CD4-positive, CD25-positive, alpha-beta regulatory T cell (primary cell): ENCODE measurements at places on chromosomes 5 and 9. TPM values are rescaled to one million over a fixed set of nuclear protein-coding genes. Genes with fewer than 3 reads are reported as not detected.

Gene NIPSNAP3A
- total RNA-seq = 8.8 TPM

Gene PCDHA5
- total RNA-seq = not detected

GRCh38 chr9:134369416-134370212, 43.4 kb downstream of the RXRA start:
- DNase-seq = no peak

Gene SNCB
- total RNA-seq = not detected

Gene C1QTNF2
- not detected for total RNA-seq

- DNase-seq = no peak
Observed at GRCh38 chr9:113879318-113879717, 3.2 kb downstream of the ZNF618 start.

- DNase-seq = no peak
Observed at GRCh38 chr9:136665704-136666371, 3.1 kb downstream of the EGFL7 start.

DNA sequence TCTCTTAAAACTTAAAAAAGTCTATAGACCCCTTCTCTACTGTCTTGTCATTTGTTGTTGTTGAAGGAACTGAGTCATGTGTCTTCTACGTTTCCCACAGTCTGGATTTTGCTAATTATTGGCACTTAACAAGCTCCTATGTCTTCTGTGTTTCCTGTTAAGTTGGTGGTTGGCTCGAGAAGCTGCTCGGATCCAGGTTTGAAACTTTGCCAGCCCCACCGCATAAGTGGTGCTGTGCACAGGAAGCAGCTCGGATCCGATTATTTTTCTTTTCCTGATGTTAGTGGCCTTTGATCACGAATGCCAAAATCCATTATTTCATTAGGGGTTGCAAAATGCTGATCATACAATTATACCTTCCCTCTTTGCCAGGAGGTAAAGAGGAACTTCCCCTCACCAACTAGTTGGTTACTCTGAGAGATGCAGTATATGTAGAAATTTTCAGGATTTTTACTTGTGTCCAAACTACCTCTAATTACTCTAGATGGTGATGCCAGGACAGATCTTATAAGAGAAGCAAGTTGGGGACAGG, 186.5 kb downstream of the NSG2 start:
- no peak for DNase-seq

Gene LHX3
- total RNA-seq = not detected
